ENCODE measurements at places on chromosomes 1 and 21.
A peak's percentile ranks its signal among the peaks of the same experiment; 100 is the strongest.

- no peak for DNase-seq
These were observed 122.7 kb downstream of the LMO4 start for GRCh38 chr1:87451229-87451920.

DNA sequence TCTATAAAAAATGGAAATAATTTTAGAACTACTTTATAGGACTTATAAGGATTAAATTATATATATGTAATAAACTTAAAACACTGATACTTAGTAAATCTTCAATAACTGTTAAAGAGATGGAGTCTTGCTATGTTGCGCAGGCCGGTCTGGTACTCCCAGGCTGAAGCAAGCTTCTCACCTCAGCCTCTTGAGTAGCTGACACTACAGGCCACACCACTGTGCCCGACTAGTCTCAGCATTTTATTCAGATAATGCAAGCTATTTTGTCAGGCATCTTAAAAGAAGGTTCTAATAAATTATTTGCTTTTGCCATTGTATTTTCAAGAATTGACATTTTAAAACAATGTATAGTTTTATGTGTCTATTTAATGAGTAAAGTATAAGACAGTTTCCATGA lies 20.8 kb downstream of the CNST start:
- no peak for DNase-seq

DNA sequence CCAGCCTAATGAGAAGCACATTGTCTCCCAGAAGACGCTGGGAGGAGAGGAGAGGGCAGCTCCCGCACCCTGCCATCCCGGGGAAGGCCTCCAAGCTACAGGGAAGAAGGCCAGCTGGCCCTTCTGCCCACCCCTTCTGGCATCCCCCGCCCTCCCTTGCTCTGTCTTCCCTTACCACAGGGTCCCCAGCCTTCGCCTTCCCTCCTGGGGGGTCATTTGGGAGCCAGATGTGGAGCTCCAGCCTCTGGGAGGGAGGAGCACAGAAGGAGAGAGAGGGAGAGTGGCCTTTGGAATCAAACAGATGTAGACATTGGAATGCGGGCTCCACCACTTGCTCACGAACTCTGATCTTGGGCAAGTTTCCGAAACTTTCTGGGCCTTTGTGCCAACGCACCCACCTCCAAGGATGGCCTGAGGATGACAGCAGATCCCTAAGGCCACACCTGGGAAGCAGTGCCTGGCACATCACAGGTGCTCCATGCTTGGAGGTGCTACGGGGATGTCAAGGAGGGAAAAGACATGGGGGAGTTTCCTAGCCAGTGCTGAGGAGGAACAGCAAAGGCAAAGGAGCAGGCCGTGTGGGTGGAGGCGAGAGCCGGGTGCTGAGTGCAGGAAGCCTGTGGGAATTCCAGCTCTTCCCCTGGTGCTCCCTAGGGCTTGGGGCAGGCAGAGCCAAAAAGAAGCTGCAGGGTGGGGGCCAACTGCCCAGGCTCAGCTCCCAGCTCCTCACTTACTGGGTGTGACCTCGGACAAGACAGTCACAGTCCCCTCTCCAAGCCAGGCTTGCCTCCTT lies 23.1 kb upstream of the RSPO1 start:
- no peak for DNase-seq

DNA sequence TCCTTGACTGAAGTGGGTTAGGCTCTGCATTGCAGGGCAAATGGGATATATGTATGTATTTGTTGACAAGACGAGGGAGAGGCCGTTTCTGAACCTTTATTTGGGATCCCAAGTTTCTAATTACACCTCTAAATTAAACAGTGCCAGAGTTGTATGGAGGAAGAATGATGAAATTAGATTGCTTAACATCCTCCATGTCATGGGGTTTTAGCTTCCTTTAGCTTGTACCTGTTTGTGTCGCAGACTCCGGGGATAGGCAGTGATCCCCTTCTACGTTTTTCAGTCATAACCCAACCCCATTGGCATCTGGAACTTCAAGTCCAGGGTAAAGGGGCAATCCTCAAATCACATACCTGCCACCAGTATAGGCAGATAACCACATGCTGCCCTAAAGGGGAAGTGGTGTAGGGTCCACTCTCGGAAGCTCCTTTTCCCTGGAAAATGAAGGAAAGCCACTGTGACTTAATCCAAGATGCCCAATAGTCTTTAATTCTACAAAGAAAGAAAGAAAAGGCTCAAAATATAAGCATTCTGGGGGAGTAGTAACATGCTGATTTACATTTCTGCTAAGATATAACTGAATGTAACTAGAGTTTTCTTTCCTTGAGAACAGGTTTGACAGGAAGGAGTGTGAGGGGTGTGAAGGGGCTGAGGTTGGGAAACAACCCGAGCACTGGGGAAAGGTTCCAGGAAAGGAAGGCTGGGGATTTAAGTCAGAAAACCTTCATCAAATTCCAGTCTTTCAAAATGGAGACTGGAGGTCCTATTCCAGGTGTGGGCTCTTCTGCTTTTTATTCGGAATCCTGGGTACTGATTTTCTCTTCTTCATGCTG lies 77.6 kb downstream of the RGL1 start:
- no peak for DNase-seq

DNA sequence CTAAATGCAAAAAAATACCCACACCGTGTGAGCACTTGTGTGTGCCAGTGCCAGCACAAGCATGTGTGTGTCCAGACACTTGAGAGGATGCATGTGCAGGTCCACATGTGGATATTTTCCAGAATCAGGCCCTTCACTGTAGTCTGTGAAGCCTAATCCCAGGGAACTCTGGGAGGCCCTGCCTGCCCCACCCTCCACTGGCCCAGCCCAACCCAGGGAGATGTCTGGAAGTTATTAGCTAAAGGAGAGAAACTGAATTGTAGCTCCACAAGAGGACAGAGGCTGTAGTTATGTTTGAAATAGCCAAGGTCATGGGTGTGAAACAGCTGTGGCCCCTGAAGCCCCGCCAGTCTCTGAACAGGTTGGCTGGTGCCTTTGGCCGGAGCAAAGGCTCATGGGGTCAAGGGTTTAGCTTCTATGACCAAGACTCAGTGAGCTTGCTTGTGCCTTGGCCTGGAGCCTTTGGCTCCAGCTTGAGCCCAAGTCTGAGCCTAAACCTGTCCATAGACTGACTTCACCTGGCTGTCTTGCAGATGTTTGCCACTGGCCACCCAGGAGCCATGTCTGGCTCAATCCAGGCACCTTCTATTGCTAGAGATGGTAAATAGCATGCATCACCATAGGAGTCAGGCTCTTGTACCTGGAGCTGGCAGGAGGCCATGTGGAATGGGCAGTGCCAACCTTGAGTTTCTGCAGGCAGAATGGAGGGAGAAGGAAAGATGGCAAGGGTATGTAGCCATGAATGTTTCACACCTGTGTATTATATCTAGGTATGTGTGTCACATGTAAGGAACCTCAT lies 69.9 kb downstream of the TMEM53 start:
- no peak for DNase-seq

DNA sequence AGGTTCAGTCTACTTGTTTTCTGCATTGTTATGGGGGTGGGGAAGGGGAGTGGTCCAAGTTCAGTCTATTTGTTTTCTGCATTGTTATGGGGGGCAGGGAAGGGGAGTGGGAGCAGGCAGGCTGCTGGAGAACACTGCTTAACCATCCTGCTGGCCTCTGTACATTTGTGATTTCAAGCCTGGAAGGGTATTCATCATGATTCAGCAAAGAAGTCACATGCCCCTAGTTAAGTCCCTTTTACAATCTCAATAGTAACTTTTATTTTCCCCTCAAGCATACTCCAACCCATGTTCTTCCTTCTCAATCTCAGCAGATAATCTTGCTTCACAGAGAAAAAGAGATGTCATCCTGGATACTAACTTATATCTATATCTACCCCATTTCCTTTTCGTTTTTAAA lies 7.9 kb downstream of the LYST start:
- DNase-seq, result no peak

- DNase-seq, result peak; percentile 15
These were observed 9.1 kb upstream of the LCE2D start for GRCh38 chr1:152654110-152654509.

GRCh38 chr1:152165286-152166077 lies 6.5 kb upstream of the RPTN start:
- no peak for DNase-seq

- no peak for DNase-seq
These were observed 1.9 kb downstream of the DHRS3 start for GRCh38 chr1:12615865-12616708.

DNA sequence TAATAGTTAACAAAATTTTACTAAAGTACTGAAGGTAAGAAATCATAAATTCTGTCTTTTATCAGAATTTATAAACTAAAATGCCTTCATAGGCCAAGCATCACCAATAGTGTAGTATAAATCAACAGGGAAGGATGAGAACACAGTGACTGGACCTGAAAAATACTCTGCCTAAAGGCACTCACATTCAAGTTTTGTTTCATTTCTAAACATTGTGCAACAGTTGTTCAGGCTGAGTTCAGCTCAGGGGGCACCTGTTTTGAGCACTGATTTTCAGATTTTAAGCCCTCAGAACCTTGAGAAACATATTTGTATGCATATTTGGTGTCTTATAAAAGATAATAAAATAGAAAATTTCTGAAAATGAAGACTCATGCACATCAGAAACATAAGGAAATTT lies 12.4 kb downstream of the ACBD6 start:
- no peak for DNase-seq

DNA sequence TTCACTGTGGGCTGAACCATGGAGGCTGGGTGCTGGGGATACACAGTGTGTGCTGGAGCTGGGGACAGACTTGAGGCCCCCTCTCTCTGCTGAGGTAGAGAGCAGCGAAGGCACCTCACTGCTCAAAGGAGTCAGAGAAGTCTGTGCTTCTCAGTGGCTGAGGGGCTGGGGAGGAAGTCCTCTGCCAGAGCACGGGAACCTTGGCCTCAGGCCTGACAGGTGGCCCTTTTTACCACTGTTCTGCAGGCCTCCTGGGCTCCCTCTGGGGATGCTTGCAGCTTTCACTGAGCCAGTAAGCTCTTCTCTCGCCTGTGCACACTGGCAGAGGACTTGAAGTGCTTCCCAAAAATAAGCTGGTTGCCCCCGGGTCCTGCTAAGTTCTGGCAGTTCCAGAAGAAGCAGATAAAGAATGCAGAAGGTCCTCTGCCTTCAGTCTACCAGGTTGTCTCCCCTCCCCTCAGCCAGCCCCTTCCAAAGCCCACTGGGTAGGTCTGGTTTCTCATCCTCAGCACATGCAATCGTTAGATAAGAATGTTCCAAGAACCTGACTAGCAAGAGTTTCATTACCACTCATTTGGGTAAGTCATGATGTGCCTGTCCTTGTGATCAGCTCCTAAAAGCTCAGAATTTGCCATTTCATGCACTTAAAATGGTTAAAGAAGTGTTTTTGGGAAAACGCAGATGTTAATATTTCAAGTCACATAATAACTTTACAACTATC lies 53.9 kb downstream of the TENT5C start:
- DNase-seq, result no peak

- DNase-seq, result no peak
These were observed 842 bp downstream of the LENEP start for GRCh38 chr1:154994269-154994587.

- no peak for DNase-seq
These were observed 59.4 kb upstream of the GNG4 start for GRCh38 chr1:235709018-235709417.

GRCh38 chr1:181947441-181947840 lies 114.1 kb downstream of the ZNF648 start:
- DNase-seq, result no peak

- DNase-seq, result no peak
These were observed 344.6 kb upstream of the LYPLAL1 start for GRCh38 chr1:218829097-218829496.

- no peak for DNase-seq
These were observed 32.7 kb upstream of the DHCR24 start for GRCh38 chr1:54919367-54920359.

DNA sequence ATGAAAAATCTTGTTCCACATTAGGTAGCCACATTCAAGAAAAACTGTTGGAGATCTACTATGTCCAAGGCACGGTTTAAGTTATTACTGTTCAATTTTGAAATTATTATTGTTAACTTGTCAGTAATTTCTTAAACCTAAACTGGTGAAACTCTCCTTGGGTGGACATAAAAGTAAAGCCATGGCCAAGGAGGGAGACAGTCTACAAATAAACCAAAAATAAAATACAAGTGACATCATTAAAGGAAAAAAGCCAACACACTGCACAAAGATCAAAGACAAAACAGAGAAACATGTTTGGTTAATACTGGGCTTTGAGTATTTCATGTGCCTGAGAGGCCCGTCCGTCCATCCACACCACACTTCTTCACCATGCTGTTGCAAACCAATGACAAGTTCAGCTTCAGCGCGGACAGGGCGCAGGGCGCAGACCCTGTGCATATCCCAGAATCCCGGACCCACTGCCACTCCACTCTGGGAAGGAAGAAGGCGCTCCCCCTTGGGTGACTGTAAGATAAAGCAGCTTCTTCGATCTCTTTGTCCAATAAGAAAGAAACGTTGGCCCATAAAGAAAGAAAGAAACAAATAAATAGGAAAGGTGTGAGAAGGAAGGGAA lies 918 bp upstream of the RASAL2 start:
- no peak for DNase-seq

DNA sequence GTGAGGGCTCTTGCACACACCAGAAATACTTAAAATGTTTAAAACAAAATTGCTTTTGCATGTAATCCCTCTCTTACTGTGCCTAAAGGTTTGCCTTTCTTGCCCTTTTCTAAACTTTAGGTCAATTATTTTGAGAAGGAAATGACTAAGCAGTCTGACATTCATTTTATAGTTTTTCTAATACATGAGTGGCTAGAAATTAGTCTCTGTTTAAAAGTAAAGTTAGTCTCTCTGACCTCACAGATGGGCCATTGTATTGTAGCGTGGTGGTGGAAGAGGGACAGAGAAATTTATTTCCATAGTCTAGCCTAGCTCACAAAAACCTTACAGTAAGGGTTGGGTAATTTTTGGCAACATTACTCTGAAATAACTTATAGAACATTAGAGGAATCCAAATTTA lies 3.6 kb upstream of the COL11A1 start:
- no peak for DNase-seq

DNA sequence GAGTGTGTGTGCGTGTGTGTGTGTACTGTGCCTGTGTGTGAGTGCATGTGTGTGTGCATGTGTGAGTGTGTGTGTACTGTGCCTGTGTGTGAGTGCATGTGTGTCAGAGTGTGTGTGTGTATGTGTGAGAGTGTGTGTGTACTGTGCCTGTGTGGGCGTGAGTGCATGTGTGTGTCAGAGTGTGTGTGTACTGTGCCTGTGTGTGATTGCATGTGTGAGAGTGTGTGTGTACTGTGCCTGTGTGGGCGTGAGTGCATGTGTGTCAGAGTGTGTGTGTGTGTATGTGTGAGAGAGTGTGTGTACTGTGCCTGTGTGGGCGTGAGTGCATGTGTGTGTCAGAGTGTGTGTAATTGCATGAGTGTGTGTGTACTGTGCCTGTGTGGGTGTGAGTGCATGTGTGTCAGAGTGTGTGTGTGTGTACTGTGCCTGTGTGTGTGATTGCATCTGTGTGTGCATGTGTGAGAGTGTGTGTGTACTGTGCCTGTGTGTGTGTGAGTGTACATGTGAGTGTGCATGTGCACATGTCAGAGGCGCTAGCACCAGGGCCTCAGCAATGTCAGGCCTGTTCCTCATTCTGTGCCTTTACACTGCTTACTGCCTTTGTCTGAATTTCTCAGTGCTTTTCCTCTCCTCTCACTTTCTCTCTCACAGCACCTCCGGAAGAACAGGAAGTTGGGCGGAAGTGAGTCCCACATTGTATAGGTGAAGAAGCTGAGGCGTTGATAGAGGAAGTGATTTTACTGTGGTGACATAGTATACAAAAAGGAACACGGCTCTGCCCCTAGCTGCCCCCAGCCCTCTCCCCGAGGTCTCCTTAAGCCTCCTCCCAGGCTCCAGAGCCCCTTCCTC lies 4.9 kb downstream of the SLC5A9 start:
- DNase-seq, result no peak

All from CMK (cell line).